ENCODE measurements at places on chromosomes 12 and 14.

- DNase-seq: no peak
Measured at GRCh38 chr14:24172871-24173281, 996 bp downstream of the REC8 start.

DNA sequence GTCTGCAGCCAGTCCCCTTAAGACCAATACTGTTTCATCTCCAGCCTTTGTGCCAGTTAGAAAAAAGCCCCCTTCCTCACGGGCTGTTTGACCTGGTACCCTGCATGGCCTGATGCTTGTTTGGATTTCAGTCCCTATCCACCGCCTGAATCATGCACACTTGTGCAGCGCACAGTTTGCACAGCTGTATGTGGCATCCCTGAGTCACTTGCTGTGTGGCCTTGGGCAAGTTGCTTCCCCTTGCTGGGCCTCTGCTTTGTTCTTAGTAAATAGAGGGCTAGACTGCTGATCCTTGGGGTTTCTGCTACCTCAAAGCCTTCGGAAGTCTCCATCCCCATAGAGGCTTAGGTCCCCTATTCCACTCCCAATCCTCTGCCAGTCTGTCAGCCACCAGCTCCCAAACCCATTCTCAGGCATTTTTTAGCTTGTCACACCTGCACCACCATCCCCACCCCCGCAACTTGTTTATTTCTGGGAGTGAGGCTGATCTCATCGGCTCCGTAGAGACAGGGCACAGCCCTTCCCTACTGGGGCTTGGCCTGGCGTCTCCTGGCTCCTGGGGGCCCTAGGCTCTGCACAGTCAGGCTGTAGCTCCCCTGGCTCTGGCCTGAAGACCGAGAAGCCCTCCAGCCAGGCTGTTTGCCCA is 8.8 kb downstream of the KRT80 start:
- no peak for DNase-seq

DNA sequence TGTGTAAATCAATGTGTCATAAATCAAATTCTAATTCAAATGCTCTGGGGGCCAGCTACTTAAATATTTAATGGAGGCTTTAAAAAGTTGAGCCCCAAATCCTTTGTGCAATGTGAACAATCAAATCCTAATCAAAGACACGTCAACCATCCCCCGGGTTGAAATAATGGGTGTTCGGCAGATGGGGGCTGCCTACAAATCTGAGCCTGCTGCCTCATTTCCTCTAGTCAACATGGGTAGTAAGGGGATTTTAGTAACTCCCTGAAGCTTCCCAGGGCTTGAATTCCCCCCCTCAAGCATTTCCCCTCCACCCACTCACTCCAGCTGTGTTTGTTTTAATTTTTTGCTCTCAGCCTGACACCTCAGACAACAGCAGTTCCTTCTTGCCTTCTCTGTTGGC is 37.8 kb downstream of the SRRM4 start:
- DNase-seq: no peak

- DNase-seq: no peak
Measured at GRCh38 chr14:59699442-59699841, 122.8 kb upstream of the CCDC175 start.

DNA sequence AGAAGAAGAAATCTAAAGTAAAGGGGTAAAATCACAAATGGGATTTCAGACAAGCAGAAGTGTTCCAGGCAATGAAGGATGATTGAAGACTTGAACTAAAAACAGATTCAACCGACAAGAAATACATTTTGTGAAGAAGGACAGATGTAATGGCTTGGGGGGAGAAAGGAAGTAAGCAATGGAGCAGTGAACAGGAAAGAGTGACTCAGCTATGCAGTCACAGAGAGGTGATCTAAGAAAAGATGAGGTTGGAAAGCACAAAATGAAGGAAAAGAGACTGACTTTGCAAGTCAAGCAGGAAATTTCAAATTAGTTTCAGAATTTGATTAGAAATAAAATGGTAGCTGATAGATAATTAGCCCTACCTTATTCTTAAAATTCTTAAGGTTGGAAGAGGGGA is 66.5 kb downstream of the PUS7L start:
- DNase-seq: no peak

GRCh38 chr12:79397609-79398008 is 293.2 kb downstream of the PAWR start:
- no peak for DNase-seq

GRCh38 chr14:99256483-99256874 is 15.5 kb downstream of the BCL11B start:
- no peak for DNase-seq

- no peak for DNase-seq
Measured at GRCh38 chr12:122137681-122138080, 36.3 kb downstream of the IL31 start.

DNA sequence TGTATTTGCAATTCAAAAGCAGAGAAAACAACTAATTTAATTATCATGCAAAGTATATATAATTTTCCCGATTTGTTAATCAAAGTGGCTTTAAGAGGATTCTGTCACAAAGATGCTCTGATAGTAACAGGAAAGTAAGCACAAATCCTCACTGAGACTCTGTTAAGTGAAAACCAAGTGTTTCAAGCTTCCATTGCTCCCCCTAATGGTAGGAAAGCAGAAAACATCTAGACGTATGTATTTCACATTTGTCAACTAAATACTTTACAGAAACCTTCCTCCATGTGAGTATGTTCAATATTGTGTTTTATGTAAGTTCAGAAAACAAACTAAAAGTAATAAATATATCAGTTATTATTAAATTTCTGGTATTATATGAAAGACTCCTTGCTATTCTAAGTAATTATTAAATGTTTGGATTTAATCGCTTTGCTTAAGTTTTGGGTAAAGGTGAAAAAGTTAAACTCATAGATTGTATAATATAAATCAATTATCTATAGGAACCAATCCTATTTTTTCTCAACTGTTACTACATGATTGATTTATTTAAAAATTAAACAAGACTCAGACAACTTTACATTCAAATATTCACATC is 1.5 kb upstream of the NTS start:
- DNase-seq: no peak

DNA sequence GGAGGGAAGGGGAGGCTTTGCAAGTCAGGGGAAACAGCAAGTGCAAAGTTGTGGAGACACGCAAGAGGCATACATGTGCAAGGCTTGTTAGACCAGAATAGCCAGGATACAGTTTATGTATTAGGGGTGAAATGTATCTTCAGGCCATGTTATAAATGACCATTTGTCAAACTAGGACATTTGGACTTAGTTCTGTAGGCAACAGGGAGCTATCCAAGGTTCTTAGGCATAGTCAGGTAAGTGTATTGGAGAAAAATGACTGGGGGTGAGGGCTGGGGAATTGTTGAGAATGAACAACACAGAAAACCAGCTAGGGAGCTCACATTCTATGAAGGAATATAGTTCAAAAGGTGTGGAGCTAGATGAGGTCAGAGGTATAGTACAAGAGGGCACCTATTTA is 42.5 kb downstream of the TPH2 start:
- no peak for DNase-seq

Data from effector CD8-positive, alpha-beta T cell (primary cell).